ENCODE measurements at places on chromosomes 1 and 21. TPM values are rescaled to one million over a fixed set of nuclear protein-coding genes. Genes with fewer than 3 reads are reported as not detected.

- no peak for DNase-seq
These were observed 140.9 kb downstream of the RHOU start for GRCh38 chr1:228876187-228876586.

DNA sequence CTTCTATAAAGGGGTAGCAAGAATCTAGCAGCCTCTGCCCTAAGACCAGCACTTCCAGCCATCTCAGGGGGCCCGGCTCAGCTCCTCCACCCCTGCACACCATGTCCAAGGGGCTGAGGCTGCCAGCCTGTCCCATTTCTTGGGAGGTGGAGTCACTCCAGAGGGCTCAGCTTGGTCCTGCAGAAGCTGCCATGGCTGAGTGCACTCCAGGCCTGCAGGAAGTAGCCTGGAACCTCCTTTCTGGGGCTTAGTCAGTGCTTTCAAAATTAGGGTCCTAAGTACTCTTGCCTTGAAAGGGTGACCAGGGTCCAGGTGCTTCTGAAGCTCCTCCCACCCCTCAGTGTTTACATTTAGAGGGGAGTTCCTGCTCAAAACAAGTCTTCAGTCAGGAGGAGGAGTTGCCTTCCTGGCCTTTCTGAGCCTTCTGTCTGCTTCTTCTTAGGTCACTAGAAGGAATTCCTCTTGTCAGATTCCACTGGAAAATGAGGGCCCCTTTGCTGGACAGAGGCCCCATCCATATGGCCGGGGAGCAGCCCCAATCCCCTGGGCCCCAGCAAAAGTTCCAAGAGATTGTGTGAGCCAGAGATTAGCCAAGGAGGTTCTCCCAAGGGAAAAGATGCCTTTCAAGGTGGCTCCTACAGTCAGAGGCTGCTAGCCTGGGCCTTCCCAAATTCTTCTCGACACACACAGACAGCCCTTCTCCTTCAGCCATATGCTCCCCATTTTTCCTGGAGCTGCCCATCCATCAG, 128.1 kb upstream of the VAMP3 start:
- DNase-seq: no peak

GRCh38 chr1:158011714-158012113, 18.3 kb downstream of the KIRREL1 start:
- no peak for DNase-seq

DNA sequence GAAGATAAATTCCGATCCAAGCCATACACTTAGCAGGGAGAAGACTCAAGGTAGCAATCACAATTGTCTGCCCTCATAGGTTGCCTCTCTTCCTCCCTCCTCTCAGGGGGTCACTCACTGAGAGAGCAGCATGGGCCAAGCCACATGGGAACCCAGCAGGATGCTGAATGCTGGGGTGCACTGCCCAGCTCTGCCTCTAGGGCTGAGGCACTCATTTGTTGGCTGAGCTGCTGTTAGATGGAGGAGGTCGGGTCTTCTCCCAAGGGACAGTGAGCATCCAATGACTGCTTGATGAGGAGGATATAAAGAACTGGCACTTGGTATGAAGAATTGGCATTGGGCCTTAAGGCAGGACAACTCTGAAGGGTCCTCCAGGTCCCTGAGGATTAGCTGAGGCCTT, 418.8 kb downstream of the SIPA1L2 start:
- no peak for DNase-seq

DNA sequence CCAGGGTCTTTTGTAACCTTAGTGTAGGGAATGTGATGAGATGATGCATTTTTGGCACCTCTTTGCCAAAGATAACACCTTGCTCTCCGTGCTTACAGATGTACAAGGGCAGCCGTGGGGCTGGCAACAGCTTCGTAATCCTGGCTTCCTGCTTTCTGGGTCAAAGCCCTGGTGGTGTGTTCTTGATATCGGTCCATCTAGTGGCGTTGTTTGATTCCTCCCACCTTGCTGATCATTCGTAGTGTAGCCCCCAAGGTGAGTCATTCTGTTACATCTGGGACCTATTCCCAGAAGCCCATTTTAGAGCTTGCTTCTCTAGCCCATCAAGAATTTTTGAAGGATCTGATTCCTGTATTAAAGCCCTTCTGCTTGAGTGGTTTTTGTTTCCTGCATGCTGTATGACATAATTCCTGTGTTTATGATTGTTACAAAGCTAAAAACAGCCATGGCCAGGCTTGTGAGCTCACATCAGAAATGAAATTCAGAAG, 7.0 kb upstream of the CCT8 start:
- no peak for DNase-seq

DNA sequence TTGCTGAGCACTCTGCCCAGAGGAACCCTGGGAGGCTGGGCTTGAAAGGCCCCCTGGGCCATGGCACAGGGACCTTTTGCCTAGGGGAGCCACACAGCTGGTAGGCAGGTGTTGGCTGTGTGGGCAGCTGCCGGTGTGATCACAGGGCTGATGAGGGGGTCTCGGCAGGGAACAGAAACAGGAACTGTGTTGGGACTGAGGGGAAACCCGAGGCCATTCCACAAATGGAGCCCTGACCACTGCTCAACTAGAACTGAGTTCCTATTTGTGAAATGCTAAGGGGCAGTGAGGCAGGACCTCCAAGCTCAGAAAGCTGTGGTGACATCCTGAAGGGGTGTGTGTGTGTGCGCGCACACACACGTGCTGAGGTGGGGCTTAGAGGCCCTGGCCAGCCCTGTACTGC, 6.4 kb upstream of the THEM5 start:
- no peak for DNase-seq

- DNase-seq: no peak
These were observed 2.6 kb upstream of the TAGLN2 start for GRCh38 chr1:159927849-159928431.

DNA sequence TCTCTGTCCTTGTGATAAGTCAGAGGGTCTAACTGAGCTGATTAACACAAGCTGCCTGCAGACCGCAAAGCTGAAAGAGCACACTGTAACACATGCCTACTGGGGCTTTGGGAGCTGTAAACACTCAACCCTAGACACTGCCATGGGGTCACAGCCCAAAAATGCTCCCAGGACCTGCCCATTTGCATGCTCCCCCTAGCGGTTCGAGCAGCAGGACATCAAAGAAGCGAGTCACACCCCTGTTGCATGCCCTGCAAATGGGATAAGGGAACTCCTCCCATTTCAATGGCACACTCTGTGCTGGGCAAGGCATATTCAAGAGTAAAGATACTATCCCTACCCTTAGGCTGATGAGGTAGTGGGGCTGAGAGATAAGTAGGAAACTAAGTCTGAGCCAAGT, 22.8 kb downstream of the LCE3E start:
- DNase-seq: no peak

The MMEL1 gene
- total RNA-seq: 0.68 TPM

The TRIM46 gene
- total RNA-seq: 0.15 TPM

The OR2L5 gene
- total RNA-seq: not detected

The FMO3 gene
- 1.4 TPM for total RNA-seq

The NBPF12 gene
- total RNA-seq: 4.8 TPM

The SPRR1A gene
- not detected for total RNA-seq
